ENCODE measurements at places on chromosomes 7 and 10.

- DNase-seq, result no peak
Observed at GRCh38 chr7:55536619-55537457, 35.5 kb downstream of the VOPP1 start.

GRCh38 chr10:124152139-124153022, 59.0 kb upstream of the CHST15 start:
- peak; percentile 60 for DNase-seq

DNA sequence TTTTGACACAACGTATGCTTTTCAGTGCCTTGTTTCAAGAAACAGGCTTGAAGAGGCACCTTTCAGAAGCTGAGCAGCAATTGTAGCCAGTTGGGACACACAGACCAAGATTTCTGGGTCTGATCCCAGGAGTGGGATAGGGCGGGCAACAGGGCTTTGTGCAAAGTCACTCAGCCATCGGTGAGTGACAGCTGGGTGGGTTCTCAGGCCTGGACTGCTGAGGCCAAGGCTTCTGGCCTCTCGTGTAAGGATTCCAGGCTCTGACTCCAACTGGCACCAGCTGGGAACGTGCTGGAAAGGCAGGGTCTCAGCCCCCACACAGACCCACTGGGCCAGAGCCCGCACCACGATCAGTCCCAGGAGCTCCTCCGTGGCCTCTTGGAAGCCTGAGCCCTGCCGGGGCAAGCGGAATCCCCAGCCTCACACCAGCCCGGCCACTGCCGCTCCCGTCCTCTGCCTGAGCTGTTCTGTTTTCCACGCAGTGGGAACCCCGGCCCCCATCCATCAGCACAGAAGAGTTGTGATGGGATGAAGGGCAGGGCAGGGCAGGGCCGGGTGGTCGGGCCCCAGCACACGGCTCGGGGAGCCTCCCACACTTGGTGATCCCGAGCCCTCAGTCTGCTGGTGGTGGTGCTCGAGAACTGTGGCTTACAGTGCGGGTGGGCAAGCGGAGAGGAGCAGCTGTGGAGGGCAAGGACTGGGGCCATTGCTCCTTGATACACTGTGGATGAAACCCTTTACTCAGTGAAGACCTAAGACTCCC, 46.8 kb downstream of the VIPR2 start:
- DNase-seq, result no peak

DNA sequence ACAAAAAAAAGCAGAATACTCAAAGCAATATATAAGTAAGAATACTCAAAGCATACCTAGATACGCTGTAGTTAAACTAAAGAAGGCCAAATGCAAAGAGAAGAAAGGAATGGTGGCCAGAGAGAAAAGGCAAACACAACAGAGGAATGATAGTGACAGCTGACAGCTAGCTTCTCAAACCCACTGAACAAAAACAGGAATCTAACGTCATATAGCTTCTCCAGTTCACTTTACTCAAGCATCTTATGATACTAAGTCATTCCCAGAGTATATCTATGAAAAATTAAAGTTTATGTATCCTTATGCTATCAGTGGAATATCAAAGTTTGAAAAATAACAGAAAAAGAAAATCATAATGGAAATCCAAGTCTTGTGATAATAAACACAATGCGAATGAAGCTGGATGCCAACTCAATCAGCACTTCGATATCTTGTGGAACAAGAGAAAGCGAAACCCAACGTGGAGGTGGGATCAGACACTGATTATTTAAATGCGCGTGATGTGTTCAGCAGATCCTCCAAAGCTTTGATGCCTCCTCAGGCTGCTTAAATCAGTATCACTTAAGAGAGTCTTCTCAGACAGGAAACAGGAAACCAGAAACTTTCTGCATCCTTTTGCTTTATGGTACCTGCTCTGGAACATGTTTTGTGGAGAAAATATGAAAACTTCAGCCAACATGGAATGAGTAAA, 102.8 kb downstream of the PIP4K2A start:
- DNase-seq, result no peak

GRCh38 chr7:92841192-92841591, 4.8 kb upstream of the CDK6 start:
- no peak for DNase-seq

DNA sequence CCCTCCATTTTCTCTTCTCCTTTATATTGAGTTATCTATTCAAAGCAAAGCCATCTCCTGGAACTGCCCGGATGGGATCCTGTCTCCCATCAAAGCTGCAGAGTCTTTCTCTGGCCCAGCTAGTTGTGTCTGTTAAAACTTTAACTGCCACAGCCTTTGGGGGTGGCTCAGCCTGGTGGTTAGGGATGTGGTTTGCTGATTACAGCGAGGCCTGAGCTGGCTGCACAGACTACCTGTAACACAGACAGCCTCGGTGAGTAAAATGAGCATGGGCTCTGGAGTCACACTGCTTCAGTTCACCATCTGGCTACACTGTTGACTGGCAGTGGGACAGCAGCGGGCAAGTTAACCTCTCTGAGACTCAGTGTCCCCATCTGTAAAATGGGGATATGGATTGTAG, 18.4 kb upstream of the HABP2 start:
- no peak for DNase-seq

DNA sequence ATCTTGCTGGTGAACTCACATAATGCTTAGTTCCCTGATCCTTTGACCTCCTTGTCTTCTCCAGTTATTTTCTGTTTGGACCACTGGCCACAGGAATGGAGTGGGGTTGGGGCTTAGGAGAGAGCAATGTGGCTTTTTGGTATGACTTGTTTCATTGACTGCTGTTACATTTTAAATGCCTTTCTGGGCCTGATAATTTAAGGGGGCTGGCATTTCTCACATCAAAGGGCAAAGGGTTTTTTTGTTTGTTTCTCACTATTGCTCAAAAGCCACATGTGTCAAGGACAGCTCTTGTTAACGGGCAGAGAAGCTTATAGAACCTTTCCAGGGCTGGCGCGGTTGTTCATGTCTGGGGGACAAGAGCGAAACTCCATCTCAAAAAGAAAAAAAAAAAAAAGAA, 161.2 kb upstream of the TNRC18 start:
- no peak for DNase-seq

DNA sequence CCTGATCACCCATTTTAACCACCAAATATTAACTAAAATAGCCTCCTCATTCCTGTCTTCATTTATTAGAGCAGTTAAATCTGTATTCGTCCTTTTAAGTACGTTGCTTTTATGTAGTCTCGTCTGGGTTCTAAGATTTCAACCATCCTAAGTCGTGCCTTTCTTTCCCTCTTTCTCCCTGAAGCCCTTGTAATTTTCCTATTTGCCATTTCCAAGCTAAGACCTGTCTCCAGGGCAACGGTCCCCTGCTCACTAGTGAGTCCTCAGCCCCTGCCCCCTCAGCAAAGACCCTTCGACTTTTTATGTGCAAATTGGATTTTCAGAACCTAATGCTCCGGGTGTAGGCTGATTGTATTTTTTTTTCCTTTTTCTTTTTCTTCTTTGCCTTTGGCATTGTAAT, 16.1 kb upstream of the MEST start:
- no peak for DNase-seq

Measured in left hindlimb (tissue), 1 donor.